ENCODE measurements at places on chromosomes 5 and 9.

- no peak for DNase-seq
Measured at GRCh38 chr5:16245956-16246355, 66.4 kb upstream of the MARCHF11 start.

DNA sequence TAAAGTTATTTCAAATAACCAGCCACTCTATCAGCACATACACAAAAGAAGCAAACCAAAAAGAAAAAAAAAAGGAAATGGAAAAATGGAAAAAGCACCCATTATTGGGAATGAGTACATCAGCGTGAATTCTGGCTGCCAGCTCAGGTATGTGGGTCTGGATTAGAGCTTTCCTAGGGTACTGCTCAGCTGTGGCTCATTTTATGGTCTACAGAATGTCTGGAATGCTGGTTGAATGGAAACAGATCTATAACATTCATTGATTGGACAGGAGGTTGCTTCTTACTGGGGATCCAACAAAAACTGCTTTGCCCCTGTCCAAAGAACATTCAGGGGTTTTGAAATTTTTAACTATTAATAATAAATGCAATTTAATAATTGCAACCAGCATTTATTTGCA is 3.9 kb upstream of the CAST start:
- DNase-seq, result no peak

DNA sequence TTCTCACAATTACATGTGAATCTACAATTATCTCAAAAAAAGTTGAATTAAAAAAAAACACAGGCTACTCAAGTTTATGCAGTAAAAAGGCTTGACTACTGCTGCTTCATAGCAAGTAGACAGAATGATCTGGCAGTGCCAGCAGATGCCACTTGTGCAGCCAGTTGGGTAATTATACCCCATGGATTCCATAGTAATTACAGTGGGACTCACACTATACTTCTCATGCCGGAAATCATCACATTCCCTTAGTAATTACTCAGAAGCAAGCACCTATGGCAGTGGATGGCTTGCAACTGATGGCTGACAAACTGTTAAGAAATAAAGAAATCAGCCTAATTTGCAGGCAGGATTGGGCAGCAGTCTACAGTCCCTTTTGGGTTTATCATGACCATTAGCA is 463.2 kb upstream of the KLF4 start:
- no peak for DNase-seq

DNA sequence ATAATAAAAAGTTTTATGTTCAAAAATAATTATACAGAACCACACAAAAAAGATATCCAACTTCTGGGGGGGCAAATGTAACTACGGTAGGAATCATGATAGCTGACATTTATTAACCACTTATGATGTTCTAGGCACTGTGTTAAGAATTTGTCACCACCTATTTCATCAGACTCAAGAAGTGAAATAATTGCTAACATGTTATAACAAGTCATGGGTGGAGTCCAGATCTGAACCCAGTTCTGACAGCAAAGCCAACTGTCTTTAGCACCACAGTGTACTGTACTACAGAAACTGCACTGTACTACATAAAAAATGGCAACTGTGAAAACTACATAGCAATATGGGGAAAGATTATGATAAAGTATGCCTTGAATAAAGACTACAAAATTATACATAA is 3.0 kb upstream of the SAP30L start:
- no peak for DNase-seq

GRCh38 chr9:125829743-125830142 is 82.6 kb downstream of the PBX3 start:
- DNase-seq, result peak; percentile 27

DNA sequence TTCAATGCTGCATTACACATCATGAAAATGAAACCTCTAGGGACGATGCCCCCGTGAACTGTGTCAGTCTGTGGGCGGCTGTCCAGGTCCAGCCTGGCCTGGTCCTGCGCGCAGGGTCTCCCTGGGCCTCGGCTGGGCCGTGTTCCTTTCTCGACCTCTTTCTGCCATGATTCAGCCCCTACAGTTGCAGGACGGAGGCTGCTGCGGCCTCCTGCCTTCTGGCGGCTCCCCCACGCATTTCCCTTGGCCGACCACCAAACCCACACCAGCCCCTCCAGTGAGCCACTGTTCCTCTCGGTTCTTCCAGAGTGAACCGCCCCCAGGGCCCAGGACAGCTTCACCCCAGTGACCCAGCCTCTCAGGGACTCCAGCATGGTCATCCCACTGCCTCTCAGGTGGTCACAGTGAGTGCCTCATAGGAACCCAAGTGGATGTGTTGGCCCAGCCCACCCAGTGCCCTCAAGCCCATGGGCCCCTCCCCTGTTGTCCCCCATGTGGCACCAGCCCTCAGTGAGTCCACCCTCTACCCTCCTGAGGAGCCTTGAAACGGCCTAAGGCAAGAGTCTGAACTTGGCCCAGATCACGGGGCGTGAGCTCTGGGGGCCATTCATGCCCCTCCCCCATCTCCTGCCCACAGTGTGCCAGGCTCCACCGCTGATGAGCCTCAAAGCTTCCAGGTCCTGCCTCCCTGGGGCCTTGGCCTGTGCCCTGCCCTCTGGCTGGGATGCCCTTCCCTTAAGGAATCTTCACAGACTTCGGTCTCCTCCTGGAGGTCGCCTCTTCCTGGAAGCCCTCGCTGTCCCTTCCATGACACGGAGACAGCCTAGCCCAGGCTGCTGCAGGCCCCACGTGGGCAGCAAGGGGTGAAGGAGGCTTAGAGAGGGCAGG is 10.0 kb upstream of the CLIC3 start:
- no peak for DNase-seq

- DNase-seq, result no peak
Measured at GRCh38 chr9:96117398-96118080, 184.4 kb downstream of the HSD17B3 start.

GRCh38 chr9:86526021-86526420 is 171.8 kb upstream of the TUT7 start:
- no peak for DNase-seq

GRCh38 chr9:132087438-132088030 is 7.9 kb upstream of the MED27 start:
- no peak for DNase-seq

DNA sequence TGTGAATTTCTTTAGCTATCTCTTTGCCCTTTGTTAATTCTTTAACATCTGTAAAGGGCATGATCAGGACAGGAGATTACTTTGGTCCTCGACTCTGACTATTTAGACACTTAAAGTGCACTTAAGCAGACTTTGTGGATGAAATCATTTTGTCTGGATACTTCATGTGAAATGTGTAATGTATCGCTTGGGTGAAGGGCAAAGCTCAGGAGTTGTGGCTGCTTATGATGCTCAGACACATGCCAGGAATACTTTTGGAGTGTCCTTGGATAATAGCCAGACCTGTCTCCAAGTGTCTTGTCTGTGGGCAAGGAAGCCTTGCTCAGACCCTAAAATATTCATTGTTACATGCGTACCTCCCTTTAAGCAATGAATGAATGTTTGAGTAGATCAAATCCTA is 87.8 kb downstream of the RAI14 start:
- DNase-seq, result no peak

DNA sequence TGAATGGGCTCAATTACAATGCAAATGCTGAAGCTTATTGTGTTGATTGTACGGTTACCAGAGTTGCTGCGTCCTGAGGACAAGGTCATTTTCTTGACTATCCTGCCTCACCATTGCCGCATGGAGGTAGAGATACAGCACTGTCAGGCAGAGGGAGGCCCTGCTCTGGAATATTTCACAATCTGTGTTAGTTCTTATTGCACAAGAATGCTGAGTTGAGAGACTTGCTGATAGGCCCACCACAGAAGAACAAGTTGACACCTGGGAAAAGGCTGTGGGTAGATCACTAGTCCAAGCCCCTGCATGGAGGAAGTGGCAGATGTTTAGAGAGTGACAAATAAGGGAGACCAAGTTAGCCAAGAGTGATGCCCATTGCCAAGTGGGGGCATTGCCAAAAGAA is 344.5 kb upstream of the ITGA1 start:
- DNase-seq, result no peak

DNA sequence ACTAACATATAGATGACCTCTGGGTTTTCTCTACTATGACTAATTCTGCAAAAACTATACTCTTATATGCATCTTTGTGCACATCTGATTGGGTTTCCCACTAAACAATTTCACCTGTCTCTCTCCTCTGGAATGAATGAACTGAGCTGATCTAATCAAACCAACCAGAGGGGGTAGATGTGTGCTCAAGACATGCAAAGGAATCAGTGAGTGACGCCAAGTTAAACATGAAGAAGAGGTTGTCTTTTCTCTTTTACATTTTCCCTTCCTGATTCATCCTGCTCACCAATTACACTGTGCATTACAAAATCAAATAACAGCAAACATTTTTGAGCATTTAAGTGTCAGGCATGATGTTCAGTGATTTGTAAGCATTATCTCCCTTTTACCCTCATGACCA is 29.6 kb upstream of the GRXCR2 start:
- DNase-seq, result no peak

DNA sequence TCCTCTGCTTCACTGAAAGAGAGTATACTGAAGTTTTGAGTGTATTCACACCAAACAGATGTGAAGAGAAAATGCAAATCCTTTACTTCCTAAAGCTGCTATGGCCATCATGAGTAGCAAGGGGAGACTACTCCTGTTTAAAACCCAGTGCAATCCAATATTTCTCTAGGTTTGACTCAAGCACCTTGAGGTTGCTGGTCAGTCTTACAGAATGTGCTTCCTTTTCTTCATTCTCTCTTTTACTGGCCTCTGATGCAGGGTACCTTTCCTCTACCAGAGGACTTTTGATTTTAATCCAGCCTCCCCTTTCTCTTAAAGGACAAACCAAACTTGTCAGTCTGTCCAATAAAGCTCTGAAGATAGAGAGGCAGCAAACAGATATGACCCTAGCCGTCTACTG is 98.1 kb upstream of the TLE4 start:
- no peak for DNase-seq

GRCh38 chr5:181098762-181099601 is 32.0 kb downstream of the OR2V1 start:
- DNase-seq, result no peak

Measured in GF-D8 (cell line).